ENCODE measurements at places on chromosomes 11 and 22.

GRCh38 chr22:42202669-42203068, 67.8 kb downstream of the TCF20 start:
- DNase-seq, result no peak

GRCh38 chr11:43516316-43516850, 157.7 kb downstream of the TTC17 start:
- DNase-seq, result peak; percentile 69

DNA sequence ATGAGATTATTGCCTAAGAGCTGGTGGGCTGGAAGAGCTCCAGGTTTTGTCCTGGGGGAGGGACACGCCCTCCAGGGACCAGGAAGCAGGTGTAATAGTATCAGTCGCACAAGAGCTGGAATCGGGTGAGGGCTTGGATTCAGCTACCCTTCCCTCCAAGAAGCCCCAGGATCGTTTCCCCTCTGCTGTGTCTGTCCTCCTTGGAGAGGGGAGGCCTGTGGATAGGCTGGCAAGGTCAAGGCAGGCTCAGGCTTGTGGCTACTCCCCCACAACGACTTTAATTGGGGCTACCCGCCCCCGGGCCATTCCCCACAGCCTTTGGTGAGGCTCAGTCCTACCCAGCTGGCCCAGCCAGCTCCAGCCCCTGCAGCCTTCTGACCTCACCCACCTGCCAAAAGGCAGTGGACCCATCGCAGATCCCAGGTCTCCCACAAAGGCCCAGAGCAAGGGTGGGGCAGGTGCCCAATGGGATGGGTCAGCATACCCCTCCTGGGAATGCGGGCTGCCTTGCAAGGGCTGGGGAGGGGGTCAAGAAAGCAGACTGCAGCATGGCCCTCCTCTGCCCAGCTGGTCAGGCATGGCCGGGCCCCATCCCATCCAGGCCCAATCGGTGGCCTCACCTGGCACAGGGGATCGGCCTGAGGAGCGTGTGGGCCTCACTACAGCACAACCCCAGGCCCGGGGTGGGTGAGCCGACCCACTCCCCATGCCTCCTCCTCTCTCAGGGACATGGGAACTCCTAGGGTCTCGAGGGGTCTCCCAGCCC, 1.0 kb downstream of the CTSD start:
- DNase-seq, result no peak

GRCh38 chr11:10117709-10118351, 176.2 kb downstream of the SBF2 start:
- no peak for DNase-seq
